ENCODE measurements at places on chromosomes 5 and 9. TPM values are rescaled to one million over a fixed set of nuclear protein-coding genes. Genes with fewer than 3 reads are reported as not detected.

The ANP32B gene
- 282 TPM for polyA plus RNA-seq

The BARHL1 gene
- polyA plus RNA-seq = not detected

The LECT2 gene
- polyA plus RNA-seq = 5.2 TPM

The PCDHGA2 gene
- polyA plus RNA-seq = 6.8 TPM

The NR4A3 gene
- polyA plus RNA-seq = 0.18 TPM

The PAEP gene
- 0.42 TPM for polyA plus RNA-seq

The PDE8B gene
- polyA plus RNA-seq = 6.0 TPM

The GPR21 gene
- polyA plus RNA-seq = 0.62 TPM

The HTR1A gene
- polyA plus RNA-seq = not detected

The PCDHGB1 gene
- polyA plus RNA-seq = 1.9 TPM

The SLC36A2 gene
- polyA plus RNA-seq = 21.0 TPM

The SLC23A1 gene
- polyA plus RNA-seq = 15.7 TPM

The SPINK6 gene
- not detected for polyA plus RNA-seq

The ARHGEF28 gene
- polyA plus RNA-seq = 60.1 TPM

The REEP2 gene
- polyA plus RNA-seq = 10.1 TPM

The PCDHA9 gene
- 0.03 TPM for polyA plus RNA-seq

The NTRK2 gene
- 105 TPM for polyA plus RNA-seq

The STKLD1 gene
- 4.4 TPM for polyA plus RNA-seq

The ACOT12 gene
- polyA plus RNA-seq = 1.2 TPM

The MARCOL gene
- polyA plus RNA-seq = not detected

The LCN15 gene
- polyA plus RNA-seq = 0.23 TPM

The LCN1 gene
- polyA plus RNA-seq = not detected

The SPARC gene
- 1,957 TPM for polyA plus RNA-seq

The MCC gene
- 33.2 TPM for polyA plus RNA-seq

The PPP1R26 gene
- 31.2 TPM for polyA plus RNA-seq

The CAMLG gene
- polyA plus RNA-seq = 64.7 TPM

The CFAP157 gene
- 4.3 TPM for polyA plus RNA-seq

The TOR2A gene
- 11.9 TPM for polyA plus RNA-seq

The YIPF5 gene
- 65.2 TPM for polyA plus RNA-seq

The SAXO1 gene
- 0.20 TPM for polyA plus RNA-seq

The PRRX2 gene
- polyA plus RNA-seq = 0.52 TPM

The AFAP1L1 gene
- polyA plus RNA-seq = 21.9 TPM

The POLR1E gene
- 25.8 TPM for polyA plus RNA-seq

The FOXD4 gene
- 0.62 TPM for polyA plus RNA-seq
